Neural progenitor cell (in vitro differentiated cells): ENCODE measurements at places on chromosomes 2 and 18.

DNA sequence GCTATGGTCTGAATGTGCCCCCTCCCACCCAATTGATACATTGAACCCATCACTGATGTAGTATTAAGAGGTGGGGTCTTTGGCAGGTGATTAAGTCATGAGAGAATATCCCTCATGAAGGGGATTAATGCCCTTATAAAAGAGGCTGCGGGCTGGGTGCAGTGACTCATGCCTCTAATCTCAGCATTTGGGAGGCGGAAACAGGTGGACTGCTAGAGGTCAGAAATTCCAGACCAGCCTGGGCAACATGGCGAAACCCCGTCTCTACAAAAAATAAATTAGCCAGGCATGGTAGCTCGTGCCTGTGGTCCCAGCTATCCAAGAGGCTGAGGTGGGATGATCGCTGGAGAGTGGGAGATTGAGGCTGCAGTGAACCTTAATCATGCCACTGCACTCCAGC, 14.3 kb downstream of the POLR2D start:
- no peak for DNase-seq

- no peak for DNase-seq
Measured at GRCh38 chr2:40098786-40099470, 319.9 kb upstream of the THUMPD2 start.

DNA sequence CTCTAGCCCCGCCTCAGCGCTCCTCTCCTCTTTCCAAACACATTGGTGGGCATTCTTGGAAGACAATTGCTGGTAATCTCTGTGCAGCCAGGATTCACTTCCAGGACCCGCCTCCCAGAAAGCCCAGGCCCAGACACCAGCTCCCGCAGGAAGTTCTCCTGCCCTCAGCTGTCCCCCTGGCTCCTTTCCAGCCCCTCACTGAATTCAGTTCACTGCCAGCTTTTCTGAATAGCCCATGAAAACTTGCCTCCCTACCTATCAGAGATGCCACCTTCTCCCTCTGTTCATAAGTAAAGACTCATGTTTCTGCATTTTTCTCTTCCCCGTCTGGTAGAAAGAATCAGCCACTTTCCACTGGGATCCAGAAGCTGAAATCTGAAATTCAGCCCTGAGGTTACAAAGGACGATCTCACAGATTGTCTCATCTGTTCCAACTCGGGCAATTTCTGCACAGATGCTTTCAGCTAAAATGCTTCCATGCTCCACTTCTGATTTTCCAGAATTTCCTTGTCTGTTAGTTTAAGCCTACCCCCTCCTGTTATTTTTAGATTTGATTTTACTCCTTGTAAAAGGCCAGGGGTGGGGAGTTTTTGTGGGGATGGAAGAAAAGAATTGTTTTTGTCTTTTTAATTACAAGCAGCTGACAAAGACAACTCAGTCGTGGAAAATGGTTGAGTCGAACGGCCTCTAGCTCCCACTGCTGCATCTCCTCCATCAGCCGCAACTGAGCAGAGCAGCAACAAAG, 98.1 kb downstream of the SP3 start:
- peak; percentile 13 for DNase-seq

GRCh38 chr2:160440888-160441287, 52.7 kb downstream of the RBMS1 start:
- no peak for DNase-seq

- no peak for DNase-seq
Measured at GRCh38 chr2:20113986-20114938, 62.8 kb upstream of the LAPTM4A start.

DNA sequence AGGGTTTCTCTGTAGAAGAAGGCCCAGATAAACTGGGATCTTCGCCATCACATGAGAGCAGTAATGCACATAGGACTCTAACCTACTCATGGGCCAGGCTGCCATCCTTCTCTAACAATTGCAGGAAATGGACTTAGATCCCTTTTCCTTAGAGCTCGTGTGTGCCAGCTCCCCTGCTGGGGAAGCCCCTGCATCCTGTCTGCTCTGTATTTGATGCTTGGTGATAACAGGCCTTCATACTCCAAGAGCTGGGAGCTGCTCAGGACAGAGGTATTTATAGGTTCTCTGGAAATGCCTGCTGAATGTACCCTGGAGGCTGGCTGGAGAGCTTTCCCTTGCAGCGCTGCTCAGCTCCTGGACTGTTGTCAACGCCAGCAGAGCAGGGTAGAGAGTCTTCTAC, 249.6 kb downstream of the MTX2 start:
- DNase-seq, result no peak

DNA sequence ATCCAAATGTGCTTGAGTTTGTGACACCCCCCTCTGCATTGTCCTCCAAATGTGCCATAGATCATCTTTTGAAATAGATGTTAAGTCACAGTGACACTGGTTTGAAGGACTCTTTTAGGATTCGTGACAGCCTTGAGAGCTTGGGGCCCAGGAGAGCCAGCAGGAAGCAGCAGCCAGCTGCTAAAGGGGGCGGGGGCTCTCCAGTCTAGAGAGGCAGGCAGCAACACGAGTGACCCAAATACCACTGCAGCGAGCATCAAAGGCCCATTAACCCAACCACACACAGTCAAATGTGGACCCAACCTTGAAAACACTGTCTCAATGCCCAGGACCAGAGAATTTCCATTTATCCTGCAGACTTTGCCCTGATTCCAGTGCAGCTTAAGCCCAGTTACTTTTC, 75.6 kb downstream of the ZBTB7C start:
- peak; percentile 36 for DNase-seq

- DNase-seq, result no peak
Measured at GRCh38 chr2:163834221-163834620, 98.4 kb upstream of the FIGN start.

GRCh38 chr18:68772268-68772667, 25.6 kb upstream of the CCDC102B start:
- no peak for DNase-seq

GRCh38 chr2:181573140-181573736, 83.7 kb downstream of the CERKL start:
- peak; percentile 51 for DNase-seq

DNA sequence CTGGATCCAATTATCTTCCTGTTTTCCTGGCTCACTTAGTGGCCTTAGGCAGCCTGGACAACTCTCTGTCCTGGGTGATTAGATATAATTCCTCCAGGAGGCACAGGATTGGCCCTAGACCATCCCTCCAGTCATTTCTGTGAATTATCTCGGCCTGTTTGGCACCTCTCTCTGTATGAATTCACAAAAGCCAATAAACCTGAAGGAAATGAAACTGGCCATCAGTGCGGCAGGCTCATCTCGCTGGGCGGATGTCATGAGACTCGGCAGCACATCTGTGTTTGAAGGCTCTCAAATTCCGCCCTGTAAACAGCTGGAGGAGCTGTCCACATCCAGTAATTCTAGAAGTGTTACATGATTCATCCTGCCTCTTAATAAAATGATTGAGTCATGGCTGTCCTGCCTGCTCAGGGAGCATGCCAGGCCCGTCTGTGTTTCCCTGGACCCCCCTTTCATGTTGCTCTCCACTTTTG, 38.6 kb downstream of the ACOXL start:
- DNase-seq, result no peak

DNA sequence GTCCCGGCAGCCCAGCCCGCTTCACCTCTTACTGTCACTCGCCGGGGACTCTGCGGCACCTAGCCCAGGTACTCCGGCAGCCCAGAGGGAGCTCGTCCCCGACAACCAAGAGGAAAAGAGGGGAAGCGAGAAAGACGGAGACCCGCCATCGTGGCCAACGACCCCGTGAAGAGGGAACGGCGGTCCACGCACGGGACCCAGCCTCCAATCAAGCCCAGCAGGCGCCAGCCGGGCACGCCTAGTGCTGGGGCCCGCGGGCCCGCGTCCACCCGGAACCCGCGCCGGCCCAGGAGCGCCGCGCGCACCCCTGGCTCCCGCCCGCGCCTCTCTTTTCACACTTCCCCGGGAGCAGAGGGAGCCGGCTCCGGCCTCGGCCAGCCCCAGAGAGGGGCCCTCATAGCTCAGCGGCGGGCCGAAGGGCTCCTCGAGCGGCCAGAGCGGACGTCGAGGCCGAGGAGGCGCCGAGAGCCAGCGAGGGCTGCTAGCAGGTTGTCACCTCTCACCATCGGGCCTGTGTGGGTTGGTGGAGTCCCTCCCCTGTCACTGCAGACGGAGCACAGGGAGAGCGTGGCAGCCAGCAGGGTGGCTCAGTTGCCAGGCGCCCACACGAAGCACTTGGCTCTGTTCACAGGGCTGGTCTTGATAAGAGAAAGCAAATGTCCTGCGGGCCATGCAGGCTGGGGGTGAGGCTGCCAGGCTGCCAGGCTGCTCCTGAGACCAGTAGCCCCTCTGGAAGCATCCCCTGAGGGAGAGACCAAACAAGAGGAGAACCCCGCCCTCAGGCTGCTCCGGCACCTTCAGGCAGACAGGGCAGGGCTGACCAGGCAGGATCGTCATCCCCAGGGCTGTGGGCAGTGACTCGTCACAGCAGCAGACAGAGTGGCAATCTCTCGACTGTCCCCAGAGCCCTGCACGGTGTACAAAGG, 36.9 kb upstream of the KLF11 start:
- no peak for DNase-seq

DNA sequence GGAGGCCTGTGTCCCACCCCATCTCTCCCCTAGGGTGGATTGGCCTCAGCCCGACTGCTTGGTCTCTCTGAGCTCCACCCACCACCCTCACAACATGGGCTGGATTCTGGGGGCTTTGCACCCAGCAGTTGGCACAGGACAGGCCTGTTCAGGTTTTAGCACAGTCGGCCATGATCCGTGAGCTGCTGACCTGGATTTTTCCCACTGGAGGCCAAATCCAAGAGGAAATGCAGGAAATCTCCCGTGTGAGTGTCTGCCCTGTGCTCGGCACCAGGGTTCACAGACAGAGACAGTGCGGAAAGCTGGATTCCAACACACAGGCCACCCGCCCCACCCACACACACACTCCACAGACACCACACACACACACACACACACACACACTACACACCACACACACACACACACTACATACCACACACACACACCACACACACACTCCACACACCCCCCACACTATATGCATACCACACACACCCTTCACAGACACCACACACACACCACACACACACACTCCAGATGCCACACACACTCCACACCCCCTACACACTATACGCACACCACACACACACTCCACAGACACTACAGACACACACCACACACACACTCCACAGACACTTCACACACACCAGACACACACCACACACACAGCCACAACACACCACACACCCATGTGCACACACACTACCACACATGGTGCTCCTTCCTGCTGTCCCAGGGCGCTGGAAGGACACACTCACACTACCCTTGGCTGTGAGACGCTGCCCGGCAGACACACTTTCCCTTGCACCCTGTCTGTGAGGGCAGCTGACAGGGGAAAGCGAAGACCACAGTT, 14.1 kb downstream of the MBP start:
- no peak for DNase-seq

- no peak for DNase-seq
Measured at GRCh38 chr2:98465456-98466226, 21.0 kb downstream of the INPP4A start.

GRCh38 chr2:235514627-235515363, 21.0 kb downstream of the AGAP1 start:
- no peak for DNase-seq

DNA sequence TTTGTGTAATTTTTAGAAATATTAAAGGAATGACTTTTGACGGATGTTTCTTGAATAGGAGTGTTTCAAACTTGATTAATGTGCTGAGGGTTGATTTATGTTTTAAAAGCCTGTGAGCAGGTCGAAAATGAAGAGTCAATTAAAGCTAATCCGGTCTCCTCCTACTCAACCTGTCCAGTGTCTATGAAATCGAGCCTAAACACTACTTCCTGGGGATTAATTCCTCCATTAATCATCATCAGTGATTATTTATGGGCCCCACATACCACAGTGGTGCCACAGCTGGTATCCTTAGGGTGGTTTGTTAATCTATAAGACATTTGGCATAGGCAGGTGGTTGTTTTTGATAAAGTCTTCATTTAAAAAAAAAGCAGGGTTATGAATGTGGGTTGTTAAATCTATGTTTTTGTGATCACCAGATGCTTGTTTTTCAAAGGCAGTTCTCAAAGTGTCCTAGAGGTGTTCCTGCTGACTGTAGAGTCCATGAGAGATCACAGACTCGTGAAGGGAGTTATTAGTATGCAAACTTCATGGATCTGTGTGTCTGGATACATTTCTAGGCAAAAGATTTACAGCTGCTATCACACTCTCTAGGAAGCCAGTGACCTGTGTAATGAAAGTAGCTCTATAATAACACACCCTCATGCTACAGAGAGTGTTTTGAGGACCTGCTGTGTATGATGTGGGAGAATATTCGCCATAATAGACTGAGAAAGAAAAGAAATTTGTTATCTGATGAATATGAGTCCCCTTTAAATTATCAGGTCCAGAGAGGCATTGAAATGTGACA, 308.6 kb downstream of the AKAIN1 start:
- no peak for DNase-seq

- no peak for DNase-seq
Measured at GRCh38 chr2:45242161-45242741, 233.0 kb upstream of the SIX2 start.

DNA sequence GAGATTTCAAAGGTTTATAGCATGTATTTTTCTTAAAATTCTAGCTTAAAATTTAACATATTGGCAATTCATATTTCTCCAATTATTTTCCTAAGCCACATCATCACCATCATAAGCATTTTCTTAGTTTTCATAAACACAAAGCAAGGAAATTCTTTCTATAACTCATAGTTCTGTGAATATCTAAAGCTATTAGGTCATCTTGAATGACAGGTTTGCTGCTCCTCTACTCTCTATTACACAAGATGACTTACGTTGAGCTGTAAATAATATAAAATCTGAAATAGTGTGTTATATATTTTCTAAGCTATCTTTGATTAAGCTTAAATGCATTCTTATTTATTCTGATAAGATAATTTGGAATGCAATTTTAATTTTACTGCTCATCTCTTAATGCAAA, 984.6 kb upstream of the CNTNAP5 start:
- DNase-seq, result no peak

- peak; percentile 70 for DNase-seq
Measured at GRCh38 chr2:2014251-2014771, 270.0 kb upstream of the PXDN start.

- no peak for DNase-seq
Measured at GRCh38 chr2:126616606-126617069, 39.3 kb upstream of the GYPC start.

DNA sequence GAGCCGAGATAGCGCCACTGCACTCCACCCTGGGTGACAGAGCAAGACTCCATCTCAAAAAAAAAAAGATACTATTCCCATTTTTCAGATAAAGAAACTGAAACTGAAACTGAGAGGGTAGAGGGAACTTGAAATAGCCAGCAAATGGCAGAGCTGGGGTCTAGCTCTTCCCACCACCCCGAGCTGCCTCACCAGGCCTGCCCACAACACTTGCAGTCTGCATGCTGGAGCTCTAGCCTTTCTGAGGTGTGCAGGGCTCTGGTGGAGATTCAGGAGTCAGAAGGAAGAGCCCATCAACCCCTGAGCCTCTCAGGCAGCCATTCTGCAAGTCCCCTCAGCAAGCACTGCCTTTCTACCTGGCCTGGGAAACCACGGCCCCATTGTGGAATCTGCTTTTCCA, 14.3 kb downstream of the EDAR start:
- no peak for DNase-seq

GRCh38 chr2:203427061-203427460, 98.9 kb downstream of the ABI2 start:
- DNase-seq, result no peak

DNA sequence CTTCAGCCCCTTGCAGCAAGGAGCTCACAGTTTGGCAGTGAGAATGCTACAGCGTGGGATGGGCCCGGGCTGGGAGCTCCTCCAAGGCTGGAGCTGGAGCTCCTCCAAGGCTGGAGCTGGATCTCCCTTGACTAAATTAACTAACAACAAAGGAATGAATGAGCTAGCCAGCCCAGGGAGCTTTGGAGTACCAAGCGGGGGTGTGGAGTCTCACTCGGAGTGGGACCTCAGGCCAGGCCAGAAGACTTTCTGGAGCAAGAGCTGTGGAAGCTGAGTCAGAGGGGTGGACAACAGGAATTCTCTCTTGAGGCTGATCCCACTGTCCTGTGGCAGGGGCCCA, 244.7 kb upstream of the HS6ST1 start:
- DNase-seq, result no peak
